ENCODE measurements at places on chromosomes 2 and 18. TPM values are rescaled to one million over a fixed set of nuclear protein-coding genes. Genes with fewer than 3 reads are reported as not detected.

- DNase-seq, result no peak
These were observed 27.8 kb downstream of the KLHL23 start for GRCh38 chr2:169761251-169761969.

GRCh38 chr2:239679755-239680154 is 278.9 kb upstream of the HDAC4 start:
- DNase-seq, result no peak

DNA sequence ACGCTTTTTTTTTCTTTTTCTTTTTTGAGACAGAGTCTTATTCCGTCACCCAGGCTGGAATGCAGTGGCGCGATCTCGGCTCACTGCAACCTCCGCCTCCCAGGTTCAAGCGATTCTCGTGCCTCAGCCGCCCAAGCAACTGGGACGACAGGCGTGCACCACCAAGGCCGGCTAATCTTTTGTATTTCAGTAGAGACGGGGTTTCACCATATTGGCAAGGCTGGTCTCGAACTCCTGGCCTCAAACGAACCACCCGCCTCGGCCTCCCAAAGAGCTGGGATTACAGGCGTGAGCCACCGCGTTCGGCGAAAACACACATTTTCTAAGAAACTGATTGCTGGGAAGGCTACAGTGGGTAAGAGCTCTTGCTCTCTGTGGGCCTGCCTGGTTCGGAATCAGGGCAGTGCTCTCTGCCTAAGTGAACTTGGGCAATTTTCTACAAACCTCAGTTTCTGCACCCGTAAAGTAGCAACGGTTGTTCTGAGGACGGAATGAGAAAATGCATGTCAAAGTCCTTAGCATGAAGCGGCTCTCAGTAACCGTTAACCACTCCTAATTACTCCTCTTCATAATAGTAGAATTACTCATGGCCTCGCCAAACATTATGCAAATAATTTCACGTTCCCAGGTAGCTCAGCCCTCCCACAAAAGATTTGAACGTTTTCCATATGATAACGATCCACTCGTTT is 1.0 kb upstream of the PMAIP1 start:
- DNase-seq, result no peak

Gene TMEFF2
- total RNA-seq, result 0.12 TPM

DNA sequence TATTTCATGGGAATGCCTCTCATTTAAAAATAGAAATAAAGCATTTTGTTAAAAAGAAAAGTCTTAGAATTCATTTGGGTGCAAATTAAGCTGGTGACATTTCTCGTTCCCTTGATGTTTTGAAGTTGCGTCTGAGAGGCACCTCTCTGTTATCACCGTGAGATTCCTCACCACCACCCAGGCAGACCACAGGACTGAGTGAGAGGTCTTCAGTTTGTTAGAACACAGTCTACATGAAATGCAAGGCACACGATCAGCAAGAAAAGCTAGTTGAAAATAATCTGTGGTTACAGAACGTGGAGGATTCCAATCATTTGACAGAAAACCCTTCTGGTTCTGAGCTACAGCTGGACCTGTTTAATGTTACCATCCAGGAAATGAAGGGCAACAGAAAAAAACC is 116.0 kb downstream of the UXS1 start:
- no peak for DNase-seq

Gene ANTXR1
- total RNA-seq, result 10.7 TPM

Gene LRRTM1
- total RNA-seq, result not detected

GRCh38 chr2:152093464-152093863 is 5.4 kb downstream of the CACNB4 start:
- DNase-seq, result no peak

Gene POTEJ
- not detected for total RNA-seq

Gene GRB14
- 2.7 TPM for total RNA-seq

Gene LAMA1
- not detected for total RNA-seq

Gene NCKAP5
- total RNA-seq, result 3.0 TPM

DNA sequence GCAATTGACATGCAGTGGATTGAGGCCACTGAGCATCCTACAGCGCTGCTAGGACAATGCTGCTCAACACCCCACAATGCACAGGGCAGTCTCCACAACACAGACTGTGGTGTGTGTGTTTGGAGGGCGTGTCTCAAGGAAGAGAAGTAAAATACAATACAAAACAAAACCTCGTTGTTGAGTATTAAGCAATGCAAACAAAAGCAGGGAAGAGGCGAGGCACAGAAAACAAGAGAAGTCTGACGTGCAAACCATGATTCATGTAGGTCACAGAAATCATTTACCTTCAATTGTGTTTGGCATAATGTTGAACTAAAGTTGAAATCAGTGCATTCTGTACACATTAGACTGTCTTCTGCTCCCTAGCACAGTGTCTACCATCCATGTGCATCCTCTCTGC is 260.9 kb downstream of the PHLPP1 start:
- no peak for DNase-seq

DNA sequence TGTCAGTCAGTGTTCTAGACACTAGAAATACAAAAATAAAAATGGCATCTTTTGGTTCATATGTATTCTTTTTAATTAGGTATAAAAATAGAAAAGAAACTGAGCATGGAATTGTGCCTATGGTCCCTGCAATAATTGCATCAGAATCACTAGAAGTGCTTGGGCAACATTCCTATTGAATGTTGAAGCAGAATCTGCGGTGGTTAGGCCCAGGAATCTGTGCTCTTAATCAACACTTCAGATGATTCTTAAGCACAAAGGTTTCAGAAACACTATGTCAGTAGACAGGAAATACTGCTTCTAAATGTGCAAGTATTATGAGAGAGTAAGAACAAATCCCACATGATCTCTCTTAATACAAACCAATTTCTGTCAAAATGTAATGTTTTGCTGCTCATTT is 20.3 kb upstream of the RBBP8 start:
- DNase-seq, result no peak

DNA sequence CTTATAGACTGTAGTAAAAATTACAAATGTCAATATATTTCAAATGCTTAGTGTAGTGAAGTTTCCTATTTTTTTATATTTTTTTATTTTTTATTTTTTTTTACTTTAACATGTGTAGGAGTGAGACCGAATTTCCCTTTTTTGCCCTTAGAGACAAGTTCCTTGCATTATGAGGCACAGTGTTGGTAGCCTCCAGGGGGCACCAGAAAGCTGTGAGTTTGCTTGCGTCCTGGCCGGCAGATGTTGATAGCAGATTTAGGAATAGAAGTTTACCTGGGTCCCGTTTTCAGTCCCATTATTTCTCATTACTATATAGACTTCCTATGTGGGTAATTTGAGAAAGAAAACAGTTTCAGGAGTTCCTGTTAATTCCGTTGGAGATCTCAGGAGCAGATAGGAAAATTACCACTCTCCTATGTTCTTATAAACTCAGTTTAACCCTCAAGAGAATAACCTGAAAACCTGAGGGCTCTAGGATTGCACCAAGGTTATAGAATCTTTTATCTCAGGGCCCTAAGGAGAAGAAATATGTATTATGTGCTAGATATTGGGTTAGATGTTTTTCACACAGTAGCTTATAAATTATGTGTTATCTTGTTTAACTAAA is 157.5 kb upstream of the SESTD1 start:
- peak; percentile 68 for DNase-seq

- no peak for DNase-seq
These were observed 241.6 kb downstream of the CDCA7 start for GRCh38 chr2:173596244-173596643.

Gene PTRHD1
- 41.1 TPM for total RNA-seq

DNA sequence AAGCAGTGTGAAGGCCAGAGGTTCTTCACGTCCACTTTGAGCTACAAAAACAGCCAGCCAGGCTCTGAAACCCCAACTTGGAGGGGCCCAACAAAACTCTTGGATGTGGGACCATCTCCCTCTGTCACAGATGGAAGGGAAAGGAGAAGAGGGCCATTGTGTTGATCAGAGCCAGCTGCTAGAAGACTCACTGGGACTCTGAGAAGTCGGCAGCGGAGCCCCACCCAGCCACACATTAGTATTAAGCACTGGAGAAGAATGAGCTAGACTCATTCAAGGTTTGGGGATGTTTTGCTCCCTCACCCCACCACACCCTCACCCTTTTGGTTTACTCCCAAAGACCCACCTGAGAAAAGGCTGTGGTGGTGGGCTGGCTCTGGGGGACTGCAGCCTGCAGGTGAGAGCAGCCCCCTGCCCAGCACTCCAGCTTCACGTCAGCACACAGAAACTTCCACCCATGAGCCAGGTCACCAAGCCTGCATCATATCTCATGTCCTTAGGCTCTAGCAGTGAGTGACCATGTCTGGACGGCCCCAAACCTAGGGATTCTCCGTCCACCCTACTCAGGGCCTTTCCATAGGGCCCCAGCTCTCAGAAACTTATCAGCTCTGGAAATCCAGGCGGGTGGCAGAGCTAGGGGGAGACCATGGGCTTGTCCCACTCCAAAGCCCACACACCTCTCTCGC is 12.6 kb downstream of the TEX51 start:
- DNase-seq, result no peak

Gene STEAP3
- 17.4 TPM for total RNA-seq

Gene PROM2
- total RNA-seq, result 0.60 TPM

DNA sequence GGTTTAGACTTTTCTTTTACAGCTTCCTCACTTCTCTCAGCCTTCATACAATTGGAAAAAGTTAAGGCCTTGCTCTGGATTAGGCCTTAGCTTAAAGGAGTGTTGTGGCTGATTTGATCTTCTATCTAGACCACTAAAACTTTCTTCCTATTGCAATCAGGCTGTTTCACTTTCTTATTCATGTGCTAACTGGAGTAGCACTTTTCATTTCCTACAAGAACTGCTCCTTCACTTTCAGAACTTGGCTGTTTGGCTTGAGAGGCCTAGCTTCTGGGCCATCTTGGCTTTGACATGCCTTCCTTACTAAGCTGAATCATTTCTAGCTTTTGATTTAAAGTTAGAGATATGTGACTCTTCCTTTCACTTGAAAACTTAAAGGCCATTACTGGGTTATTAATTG is 114.3 kb downstream of the ARHGEF4 start:
- DNase-seq, result no peak

Gene ABCB11
- total RNA-seq, result 0.44 TPM

DNA sequence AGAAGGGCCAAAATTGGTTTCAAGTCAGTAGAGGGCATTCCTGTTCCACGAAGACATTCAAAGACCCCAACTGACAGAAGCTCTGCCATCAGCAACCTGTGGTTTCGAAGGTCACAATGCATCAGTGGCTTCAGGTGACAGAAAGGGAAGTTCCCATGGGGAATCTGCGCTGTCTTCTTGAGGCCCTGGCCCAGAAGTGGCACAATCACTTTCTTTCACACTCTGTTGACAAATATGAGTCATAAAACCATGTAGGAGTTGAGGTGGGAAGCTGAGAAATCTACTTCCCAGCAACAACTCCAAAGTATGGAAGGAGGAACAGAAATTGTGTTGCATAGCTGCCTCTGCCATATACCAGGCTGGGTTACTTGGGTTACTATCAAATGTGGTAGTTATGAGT is 621.1 kb upstream of the FANCL start:
- DNase-seq, result no peak

GRCh38 chr2:71417300-71418202 is 35.8 kb upstream of the DYSF start:
- peak; percentile 20 for DNase-seq

Gene CRYGC
- not detected for total RNA-seq

Gene PDE1A
- 0.83 TPM for total RNA-seq

Gene ALK
- total RNA-seq, result not detected

- peak; percentile 36 for DNase-seq
These were observed 62.0 kb downstream of the MYL12B start for GRCh38 chr18:3323900-3324299.

GRCh38 chr2:174608866-174609214 is 11.2 kb upstream of the WIPF1 start:
- DNase-seq, result no peak

DNA sequence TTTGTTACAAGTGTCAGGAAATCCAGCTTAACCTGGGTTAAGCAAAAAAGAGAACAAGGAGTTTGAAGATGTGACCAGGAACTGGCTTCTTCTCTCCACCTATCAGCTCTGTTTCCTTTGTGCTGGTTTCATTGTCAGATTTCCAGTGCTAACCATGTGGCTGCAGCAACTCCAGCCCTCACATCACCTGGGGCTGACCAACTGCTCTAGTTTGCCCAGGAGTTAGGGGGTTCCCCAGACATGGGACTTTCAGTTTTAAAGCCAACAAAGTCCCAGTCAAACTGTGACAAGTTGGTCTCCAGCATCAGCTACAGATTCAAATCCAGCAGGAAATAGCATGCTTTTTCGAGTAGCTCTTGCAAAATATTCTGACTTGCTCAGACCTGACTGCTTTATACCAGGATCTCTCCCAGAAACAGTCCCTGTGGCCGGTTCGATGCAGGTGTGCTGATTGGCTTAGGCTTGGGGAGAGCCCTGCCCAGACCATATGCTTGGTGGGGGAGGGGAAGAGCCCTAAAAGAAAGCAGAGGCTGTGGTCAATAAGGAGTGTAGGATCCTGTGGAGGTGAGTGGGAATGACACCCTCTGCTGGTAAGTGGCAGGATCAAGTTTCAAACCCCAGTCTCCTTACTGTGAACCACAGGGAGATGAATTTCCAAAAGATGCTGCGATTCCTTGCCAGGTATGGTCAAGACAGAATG is 49.5 kb downstream of the KCNE4 start:
- peak; percentile 51 for DNase-seq

DNA sequence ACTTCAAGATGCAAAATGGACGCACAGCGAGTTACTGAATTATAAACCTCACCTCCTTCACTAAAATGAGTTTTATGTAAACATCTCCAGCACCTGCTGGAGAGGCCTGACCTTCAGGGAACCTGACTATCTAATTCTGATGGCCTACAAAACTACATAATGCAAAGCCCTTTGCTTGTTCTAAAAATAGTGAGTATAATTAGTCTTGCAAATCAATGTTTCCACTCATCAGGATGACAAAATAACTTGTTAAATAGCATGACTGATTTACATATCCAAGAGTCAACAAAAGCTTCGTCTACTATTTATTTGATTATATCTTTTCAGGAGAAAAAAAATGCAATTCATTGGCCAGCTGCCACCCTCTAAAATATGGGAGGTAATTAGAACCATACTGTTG is 326.3 kb upstream of the MC4R start:
- DNase-seq, result no peak

Gene TUBB6
- 440 TPM for total RNA-seq

GRCh38 chr2:18244845-18245244 is 315.6 kb downstream of the RDH14 start:
- DNase-seq, result no peak

Gene FTCDNL1
- total RNA-seq, result 0.27 TPM

Gene RGPD8
- total RNA-seq, result 10.8 TPM

GRCh38 chr2:71551631-71551915 is 98.2 kb downstream of the DYSF start:
- DNase-seq, result no peak

DNA sequence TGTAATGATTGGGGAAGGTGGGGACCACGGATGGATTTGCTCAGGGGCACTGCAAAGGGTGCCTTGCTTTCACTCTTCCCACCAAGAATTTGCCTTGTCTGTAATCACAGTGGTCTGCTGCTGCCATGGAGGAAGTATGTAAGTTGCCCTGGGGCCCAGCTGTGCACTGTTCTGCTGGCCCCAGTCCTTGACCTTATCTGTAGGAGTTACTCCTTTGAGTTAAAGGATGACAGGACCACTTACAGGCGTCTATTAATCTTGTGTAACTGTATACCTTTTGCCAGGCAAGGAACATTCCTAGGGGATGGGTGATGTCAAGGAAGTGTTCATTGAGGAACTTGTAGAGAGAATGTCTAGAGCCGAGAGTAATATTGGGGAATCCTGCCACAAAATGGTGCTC is 212.8 kb upstream of the LRRTM1 start:
- no peak for DNase-seq

Data from endothelial cell of umbilical vein (primary cell).